Left lung (tissue), 14 donors: ENCODE measurements at places on chromosomes 16 and 17. TPM values are rescaled to one million over a fixed set of nuclear protein-coding genes. Genes with fewer than 3 reads are reported as not detected.

MEFV gene
- 2.4 TPM for total RNA-seq

TAC4 gene
- not detected for total RNA-seq

GRCh38 chr16:30113711-30114333 is 485 bp upstream of the GDPD3 start:
- no peak for DNase-seq

GRCh38 chr16:58661199-58661830 is 23.3 kb downstream of the SLC38A7 start:
- peak; percentile 46 for DNase-seq

GRCh38 chr16:81738783-81739496 is 40.2 kb upstream of the PLCG2 start:
- no peak for DNase-seq
